ENCODE measurements at places on chromosomes 4 and X.

- DNase-seq, result peak; percentile 90
- peak overlapping the region; percentile 66 for H3K4me3 ChIP-seq
- H3K27me3 ChIP-seq, result no peaks in the 10 kb centered on the region
- peaks cover 86% of the 10 kb centered on the region for H3K4me1 ChIP-seq
- H3K36me3 ChIP-seq, result peaks cover 5% of the 10 kb centered on the region
Observed at GRCh38 chr4:108072300-108072699, 82.6 kb downstream of the HADH start.

- H3K36me3 ChIP-seq, result no peaks in the 10 kb centered on the region
- no peaks in the 10 kb centered on the region for H3K27me3 ChIP-seq
- no peak overlapping the region for H3K4me3 ChIP-seq
- DNase-seq, result no peak
- no peak overlapping the region for H3K27ac ChIP-seq
Observed at GRCh38 chr4:150939530-150939929, 75.6 kb downstream of the LRBA start.

DNA sequence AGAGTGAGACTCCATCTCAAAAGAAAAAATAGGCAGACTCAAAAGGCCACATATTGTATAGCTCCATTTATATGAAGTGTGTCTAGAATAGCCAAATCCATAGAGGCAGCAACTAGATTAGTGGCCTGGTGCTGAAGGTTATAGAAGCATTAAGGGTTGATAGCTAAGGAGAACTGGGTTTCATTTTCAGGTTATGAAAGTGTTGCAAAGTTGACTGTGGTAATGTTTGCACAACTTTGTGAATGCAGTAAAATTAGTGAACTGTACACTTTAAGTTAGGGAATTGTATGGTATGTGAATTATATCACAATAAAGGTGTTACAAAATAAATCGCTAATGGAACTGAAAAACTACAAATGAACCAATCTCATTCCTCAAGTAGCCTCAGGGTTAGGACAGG is 28.3 kb downstream of the TXLNG start:
- H3K4me1 ChIP-seq, result peaks cover 5% of the 10 kb centered on the region
- H3K27ac ChIP-seq, result no peak overlapping the region
- H3K27me3 ChIP-seq, result no peaks in the 10 kb centered on the region
- DNase-seq, result no peak

- H3K27me3 ChIP-seq, result peaks cover 23% of the 10 kb centered on the region
- no peak overlapping the region for H3K4me3 ChIP-seq
Observed at GRCh38 chr4:114386637-114387233, 211.9 kb upstream of the UGT8 start.

DNA sequence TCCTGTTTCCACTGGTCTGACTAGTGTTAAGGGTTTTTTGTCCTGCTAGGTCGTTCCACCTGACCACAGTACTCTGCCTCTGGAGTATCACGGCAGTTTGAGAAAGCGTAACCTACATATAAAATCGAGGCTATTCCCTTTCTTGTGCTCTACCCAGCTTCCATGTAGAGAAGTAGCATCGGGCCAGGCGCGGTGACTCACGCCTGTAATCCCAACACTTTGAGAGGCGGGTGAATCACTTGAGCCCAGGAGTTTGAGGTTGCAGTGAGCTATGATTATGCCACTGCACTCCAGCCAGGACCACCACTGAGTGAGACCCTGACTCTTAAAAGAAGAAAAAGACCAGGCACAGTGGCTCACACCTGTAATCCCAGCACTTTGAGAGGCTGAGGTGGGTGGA is 7.5 kb downstream of the PPEF1 start:
- no peaks in the 10 kb centered on the region for H3K27me3 ChIP-seq
- no peaks in the 10 kb centered on the region for H3K4me1 ChIP-seq
- no peaks in the 10 kb centered on the region for H3K36me3 ChIP-seq
- H3K27ac ChIP-seq, result no peak overlapping the region
